IPS DF 19.7 (cell line): ENCODE measurements at places on chromosomes 7 and 10.

DNA sequence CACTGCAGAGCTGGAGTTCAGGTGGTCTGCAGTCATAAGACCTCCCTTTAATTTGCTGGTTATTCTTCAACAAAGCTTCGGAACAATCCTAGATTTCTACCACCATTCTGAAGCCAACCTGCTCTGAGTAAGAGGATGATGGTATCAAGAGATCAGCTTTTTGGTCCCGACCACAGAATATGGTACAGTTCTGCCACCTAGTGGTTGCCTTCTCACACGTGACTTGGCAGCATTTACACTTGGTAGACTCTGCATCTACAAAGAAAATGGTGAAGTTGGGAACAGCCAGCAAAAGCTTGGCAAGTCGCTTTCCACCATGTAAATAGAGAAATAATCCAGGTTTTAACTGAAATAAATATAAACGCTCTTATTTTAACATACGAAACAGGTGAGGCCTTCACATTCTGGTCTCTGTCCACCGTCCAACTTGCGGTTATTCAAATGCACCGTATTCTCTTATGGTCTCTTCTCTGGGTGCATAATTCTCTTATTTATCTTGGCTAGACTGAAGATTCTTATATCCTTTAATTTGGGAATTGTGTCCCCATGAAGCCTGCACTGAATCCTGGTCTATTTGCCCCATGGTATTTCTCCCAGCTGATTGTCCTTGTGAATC is 173.9 kb upstream of the GRM3 start:
- peak; percentile 77 for DNase-seq

GRCh38 chr7:35537067-35538023 is 157.6 kb downstream of the HERPUD2 start:
- DNase-seq = peak; percentile 33

GRCh38 chr7:36148422-36149065 is 4.5 kb upstream of the EEPD1 start:
- no peak for DNase-seq

GRCh38 chr10:118003126-118003525 is 43.6 kb downstream of the RAB11FIP2 start:
- DNase-seq = no peak

DNA sequence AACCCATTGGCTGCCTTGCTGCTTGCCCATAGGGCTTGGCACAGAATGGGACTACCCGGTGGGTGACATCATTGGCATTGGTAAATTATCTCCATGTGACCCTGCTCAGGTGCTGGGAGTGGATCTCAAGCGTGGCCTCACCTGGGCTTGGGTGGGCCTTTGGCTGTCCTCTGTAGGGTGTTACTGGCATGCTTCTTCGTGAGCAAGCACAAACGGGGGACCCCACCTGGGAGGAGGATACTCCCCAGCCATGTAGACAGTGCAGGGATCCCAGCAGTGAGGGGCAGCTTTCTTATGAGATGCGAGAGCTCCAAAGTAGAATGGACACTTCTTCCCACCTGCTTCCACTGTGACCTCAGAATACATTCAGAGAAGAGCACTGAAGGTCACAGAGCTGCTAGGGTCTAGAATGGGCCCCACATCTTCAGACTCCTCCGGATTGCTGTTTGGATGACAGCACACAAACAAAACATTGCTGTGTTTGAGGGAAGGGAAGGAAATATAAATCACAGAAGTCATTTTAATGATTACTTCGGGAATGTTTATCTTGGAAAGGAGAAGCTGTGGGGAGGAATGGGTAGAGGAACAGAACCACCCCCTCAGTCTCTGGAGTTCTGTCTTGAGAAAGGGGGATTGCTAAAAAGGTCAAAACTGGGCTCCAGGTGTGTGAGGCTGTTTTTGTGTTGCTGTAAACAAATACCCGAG is 75.9 kb downstream of the SH2D4B start:
- no peak for DNase-seq

- DNase-seq = no peak
Measured at GRCh38 chr7:150357270-150357669, 11.4 kb upstream of the REPIN1 start.

DNA sequence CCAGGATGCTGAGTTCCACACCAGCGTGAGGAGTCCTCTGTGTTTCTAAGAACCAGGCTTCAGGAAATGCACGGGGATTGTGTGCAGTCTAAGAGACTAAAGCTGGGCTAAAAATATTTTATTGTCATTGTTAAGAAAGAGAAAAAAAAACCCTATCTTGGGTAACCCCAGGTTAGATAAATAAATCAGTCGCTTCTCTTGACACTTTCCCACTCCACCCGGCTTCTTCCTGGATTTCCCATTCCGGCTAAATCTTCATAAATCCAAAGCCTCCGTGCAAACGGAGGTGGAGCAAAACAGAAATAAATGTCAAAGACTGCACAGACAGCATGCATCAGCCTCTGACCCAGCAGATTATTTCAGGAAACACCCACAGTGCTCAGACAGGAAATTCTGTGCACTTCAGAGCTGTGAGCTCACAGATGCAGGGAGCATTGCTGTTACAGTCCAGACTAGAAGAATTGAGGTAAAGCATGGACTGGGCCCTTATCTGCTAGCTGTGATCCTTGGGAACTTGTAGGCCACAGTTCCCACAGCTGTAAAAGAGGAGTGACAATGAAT is 44.8 kb upstream of the GRID1 start:
- DNase-seq = no peak

GRCh38 chr10:129004398-129004797 is 462.6 kb upstream of the MGMT start:
- DNase-seq = no peak

- DNase-seq = no peak
Measured at GRCh38 chr7:136058546-136058945, 81.4 kb upstream of the MTPN start.

DNA sequence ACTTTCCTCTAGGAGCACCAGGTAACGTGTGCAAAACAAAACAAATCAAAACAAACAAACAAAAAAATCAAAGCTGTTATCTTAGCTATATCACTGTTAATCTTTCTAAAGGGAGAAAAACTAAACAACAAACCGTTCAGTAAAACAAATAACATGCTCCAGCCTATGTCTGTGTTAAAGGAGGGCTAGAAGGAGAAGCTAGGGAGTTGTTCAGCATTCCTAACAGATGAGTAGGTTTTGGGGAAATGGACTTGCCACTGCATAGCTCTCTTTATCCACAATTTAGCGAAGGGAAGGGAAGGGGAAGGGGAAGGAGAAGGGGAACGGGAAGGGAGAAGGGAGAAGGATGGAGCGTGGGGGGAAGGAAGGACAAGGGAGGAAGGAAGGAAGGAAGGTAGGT is 134.2 kb upstream of the AKR1E2 start:
- DNase-seq = no peak

GRCh38 chr7:106012935-106013439 is 49.9 kb downstream of the CDHR3 start:
- DNase-seq = no peak

DNA sequence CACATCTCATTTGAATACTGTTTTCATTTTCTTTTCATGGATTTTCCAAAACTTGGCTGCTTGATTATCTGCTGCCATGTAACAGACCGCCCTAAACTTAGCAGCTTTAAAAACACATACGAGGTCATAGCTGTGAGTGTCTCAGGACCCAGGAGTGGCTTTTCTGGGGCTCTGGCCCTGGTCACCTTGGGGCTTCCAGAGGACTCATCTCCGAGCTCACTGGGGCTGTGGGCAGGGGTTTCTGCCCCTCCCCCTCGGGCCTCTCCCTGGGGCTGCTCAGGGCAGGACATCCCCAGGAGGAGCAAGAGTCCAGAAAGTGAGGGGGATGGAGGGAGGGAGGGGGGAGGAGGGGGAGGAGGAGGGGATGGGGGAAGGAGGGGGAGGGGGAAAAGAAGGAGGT is 77.0 kb downstream of the NKX6-2 start:
- DNase-seq = no peak

- DNase-seq = no peak
Measured at GRCh38 chr7:108189733-108190388, 59.7 kb upstream of the LAMB4 start.

DNA sequence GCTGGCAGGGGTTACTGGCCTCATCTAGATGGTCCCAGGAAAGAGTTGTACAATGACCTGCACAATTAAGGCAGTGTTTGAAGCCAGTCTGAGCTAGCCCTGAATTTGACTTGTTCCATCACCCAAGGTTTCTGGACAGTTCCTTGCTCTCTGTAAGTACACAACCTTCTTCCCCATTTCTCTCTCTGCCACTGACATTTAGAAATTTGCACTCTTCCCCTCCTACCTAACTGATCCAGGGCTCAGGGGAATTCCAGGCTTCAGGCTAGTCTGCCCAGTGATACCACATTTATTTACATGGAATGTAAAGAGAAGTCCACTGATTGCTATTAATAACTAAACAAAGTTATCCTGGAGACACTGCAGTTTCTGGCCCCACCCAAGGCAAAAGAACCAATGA is 139.0 kb upstream of the GPR26 start:
- DNase-seq = no peak

DNA sequence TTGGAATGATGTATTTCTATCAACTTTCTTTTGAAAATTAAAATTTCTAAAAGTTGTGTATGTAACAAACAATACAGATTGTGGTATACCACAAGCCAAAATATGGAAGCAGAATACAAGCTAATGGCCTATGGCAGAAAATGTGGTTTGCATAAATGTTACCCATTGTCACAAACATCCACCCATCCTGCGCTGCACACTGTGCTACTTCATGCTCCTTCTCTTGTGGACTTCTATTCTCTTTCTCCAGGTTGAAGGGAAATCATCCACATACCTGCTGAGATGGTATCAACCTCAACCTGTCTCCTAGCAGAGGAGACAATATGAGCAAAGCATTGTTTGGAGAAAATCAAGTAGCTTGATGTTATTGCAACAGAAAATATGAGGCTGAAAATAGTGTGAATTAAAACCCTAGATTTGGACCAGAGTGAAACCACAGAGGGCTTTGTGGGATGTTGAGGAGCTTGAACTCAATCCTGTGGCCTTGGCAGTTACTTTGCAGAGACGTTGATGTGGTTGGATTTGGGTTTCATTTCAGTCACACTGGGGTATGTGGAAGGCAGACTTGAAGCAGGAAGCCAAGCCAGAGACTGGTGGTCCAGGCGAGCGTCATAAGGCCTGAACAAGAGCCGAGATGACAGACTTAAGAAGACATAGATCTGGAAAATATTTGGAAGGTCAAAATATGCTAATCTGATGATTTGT is 63.8 kb downstream of the ICA1 start:
- DNase-seq = no peak

DNA sequence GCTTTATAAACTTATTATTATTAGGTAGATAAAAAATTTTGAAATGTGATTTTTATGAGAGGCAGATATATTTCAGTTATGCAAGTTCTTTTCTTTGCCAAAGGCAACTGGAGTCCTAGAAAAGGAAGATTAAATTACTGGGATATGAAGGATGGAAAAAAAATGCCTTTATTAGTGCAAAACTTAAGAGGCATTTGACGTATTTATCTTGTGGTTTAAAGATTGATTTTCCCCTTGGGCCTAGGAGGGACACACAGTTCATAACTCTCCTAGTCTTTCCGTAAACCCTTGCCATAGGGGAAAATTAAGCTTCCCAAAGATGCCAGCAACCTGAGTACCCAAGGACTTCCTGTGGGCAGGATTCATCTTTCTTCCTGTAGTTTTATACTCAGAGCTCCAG is 3.1 kb upstream of the STEAP4 start:
- DNase-seq = no peak

DNA sequence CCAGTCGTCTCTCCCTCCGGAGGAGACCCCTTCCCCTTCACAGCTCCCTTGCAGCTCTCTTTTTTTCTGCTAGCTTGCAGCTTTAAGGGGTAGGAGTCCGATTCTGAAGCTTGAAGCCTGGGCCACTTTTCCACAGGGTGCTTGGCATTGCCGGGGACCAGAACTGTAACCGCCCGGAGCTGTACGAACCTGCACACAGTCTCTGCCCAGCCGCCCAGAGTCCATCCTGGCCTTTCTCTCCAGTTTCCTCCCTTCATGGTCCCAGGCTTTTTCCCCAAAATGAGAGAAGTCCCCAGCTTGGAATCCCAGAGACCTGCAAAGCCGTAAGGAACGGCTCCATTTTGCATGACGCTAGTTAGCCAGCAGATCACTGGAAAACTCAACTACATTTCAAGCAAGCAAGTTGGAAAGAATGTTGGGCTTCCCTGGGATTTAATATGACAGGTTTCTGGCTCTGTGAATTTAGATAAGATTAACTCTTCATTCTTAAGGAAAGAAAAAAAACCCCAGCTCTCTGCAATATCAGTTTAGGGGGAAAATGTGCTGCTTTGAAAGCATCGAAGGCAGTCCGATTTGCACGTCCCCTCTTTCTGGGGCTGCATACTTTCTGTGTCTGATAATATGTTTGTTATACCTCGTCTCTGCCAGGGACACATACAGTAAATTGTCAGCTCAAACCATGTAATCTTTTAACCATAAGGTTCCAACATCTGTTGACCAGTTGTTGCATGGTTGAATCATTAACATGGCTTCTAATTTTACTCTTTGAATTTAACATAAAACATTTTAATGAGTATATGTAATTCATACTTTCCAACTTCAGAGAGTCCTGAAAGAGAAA is 190.0 kb upstream of the LYZL2 start:
- no peak for DNase-seq

DNA sequence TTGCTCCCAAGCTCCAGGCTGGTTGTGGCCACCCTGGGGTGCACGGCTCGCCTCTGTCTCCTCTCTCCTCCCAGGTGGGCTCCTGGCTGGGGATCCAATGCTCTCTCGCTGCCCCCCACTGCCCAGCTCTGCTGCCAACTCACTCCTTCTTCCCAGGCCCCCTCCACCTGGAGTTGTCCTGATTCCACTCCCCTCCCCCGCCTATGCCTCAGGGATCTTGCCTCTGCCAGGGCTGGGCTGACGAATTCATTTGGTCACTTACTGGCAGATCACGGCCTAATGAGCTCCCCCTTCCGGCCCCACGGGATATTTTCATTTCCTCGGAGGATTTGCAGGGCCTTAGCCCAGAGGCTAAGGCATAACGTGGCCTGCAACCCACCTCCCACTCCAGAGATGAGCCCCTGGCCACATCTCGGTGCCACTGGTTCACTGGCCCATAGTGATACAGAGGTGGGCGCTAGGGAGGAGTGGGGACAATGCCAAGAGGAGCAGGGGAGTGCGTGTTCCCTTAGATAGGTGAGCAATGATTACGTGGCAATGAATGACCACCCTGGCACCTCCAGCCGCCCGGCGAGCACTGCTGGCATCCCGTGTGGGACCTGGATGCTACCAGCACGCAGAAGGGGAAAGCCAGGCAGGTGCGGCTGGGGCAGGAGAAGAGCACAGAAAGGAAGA is 344.6 kb upstream of the SHH start:
- no peak for DNase-seq

GRCh38 chr7:6257675-6258074 is 14.7 kb downstream of the CYTH3 start:
- DNase-seq = no peak

- DNase-seq = no peak
Measured at GRCh38 chr7:24175603-24176002, 108.4 kb upstream of the NPY start.

DNA sequence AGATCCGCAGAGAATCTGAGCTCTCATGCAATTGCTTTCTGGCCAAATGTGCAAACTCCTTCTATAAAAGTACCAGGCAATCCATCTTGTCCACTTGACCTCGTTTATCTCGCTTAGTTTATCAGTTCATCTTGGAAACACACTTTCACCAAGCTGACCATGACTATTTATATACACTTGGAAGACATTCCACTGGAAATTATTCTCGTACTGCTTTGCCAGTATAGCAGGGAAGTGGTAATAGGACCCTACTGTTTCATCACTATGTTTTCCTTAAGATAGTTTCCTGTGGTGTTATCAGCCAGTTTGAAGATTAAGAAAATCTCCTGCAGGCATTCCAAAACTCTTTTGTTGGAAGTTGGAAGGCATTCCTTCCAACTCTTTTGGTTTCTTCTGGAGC is 115.3 kb upstream of the FAM171A1 start:
- no peak for DNase-seq
